Astrocyte of the hippocampus (primary cell): ENCODE measurements at places on chromosomes 1 and 21.

GRCh38 chr1:84089867-84090266 lies 54.2 kb upstream of the PRKACB start:
- DNase-seq: no peak

DNA sequence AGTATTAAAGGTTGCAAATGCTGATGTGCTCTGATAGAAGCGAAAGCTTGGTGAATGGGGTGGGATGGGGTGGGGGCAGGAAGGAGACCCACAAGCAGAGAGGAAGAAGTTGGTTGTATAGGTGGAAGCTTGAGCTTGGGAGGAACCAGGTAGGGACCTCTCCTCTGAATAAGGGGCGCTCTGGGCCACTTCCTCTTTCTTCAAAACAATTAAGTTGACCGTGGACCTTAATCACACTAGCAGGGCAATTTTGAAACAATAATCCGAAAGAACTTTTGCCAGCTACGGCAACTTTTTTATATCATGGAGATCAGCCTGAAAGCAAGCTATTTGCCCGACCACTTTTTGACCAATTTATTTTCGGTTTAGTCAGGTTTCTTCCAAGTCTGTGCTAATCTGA lies 1.9 kb upstream of the DYRK1A start:
- DNase-seq: no peak

DNA sequence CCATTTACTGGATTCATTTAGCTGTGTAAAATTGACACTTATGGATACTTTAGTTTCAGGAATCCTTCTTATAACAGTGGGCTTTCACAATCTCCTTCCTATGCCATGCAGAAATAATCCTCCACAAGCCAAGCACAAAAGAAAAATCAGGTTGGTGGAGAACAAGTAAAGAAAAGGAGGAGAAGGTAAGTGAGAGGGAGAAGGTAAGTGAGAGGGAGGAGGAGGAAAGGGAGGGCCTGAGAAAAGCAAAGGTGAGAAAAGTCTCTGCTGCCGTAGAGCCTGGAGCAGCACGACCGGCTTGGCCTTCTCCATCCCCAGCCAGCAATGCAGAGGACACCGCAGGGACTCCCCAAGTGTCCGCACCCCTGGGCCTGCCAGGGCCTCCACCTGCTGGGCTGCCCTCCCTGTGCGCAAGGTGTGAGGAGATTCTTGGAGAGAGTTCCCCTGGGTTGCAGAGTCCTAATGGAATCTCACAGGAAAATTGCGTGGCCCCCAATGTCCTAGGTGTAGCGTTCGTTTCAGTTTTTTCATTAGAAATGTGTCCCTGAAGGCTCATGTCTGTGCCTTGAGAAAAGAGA lies 39.0 kb downstream of the PRMT2 start:
- no peak for DNase-seq

DNA sequence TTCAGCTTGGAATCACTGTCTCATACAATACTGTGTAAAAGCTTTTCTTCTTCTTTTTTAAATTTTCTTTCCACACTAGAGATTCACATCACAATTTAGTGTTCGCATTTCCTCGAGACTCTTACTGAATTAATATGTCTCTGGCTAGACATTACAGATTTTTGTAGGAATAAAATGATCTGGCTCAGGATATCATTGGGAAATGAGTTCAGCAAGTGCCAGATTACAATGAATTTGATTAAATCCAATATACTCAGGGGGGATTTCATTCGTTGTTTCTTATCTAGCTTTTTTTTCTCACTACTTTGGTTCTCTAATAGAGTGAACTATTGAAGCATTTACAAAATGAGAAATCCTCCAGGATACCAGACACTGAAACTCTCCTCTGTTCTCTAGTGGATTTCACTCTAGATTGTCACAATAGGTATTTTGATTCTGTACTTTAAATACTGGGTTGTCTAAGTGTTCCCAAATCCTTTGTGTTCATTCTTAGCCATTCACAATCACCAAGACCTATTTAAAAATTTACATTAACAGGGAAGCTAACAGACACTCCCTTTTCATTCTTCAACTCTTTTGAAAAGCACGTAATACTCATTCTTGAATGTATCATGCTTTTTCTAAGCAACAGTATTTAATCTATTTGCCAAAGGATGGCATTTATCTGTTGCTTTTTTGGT lies 2.8 kb upstream of the TSEN15 start:
- no peak for DNase-seq

- no peak for DNase-seq
These were observed 7.5 kb downstream of the SLX9 start for GRCh38 chr21:44947111-44947929.

DNA sequence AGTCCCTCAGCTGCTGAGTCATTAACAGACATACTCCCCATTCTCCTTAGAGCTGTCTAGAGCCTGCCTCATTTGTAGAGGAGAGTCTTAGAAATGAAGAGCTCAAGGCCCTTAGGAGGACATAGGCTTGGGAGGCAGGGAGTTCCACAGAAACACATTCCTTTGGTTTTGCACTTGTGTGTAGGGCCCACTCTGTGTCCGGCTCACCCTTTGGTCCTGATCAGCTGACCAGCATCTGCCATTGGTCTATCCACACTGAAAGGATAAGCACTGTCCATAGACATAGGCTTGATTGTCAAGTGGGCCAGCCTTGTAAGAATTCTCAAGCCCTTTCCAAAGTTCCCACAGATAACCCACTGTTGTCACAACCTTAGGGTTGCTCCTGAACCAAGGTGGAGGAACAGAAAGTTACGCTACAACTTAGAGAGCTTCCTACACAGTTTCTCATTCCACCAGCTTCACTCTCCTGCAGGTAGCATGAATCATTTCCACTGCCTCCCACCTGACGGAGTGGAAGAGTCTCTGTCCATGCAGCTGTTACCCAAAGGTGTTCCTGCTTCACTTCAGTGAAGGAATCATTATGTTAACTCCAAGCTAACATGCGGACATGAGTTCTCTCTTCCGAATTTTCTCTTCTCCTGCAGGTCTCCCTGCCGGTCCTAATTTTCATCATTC lies 96.1 kb downstream of the TNFSF18 start:
- DNase-seq: no peak
